ENCODE measurements at places on chromosomes 6 and 20.

- DNase-seq = no peak
These were observed 157.4 kb downstream of the EYA2 start for GRCh38 chr20:47051936-47052526.

DNA sequence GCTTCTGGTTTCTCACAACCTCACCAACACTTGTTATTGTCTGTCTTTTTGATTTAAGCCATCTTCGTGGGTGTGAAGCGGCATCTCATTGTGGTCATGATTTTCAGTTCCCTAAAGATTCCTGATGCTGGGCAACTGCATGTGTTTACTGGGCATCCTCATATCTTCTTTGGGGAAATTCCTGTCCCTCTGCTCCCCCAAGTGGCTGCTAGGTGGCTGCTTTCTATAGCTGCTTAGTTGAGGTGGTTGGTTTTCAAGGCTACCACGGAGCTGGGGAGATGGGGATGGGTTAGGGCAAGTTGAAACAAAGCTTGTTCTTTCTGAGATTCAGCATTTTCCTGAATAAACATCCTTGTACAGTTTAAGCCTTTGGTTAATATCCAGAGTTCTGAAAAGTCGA lies 403.9 kb upstream of the SULF2 start:
- DNase-seq = no peak

GRCh38 chr20:13494019-13494418 lies 144.7 kb downstream of the TASP1 start:
- DNase-seq = no peak

GRCh38 chr6:31614075-31614619 lies 887 bp upstream of the AIF1 start:
- no peak for DNase-seq

DNA sequence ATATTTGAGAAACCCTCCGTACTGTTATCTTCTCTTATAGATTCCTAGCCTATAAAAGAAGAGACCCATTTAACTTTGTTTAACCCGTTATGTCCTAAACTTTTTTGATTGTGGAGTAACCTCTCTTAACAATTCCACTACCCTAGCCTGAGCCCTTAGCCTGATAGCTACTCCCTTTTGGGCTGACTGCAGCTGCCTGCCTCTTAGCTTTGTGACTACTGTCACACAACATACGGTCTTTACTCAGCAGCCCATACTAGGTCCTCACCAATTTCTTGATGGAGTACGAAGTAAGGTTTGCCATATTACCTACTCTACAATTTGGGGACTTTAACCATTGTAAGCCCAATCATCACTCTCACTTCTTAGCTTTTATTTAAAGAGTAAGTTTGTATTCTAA lies 72.7 kb downstream of the QRSL1 start:
- no peak for DNase-seq

GRCh38 chr20:4459081-4459480 lies 262.6 kb upstream of the PRND start:
- DNase-seq = no peak

DNA sequence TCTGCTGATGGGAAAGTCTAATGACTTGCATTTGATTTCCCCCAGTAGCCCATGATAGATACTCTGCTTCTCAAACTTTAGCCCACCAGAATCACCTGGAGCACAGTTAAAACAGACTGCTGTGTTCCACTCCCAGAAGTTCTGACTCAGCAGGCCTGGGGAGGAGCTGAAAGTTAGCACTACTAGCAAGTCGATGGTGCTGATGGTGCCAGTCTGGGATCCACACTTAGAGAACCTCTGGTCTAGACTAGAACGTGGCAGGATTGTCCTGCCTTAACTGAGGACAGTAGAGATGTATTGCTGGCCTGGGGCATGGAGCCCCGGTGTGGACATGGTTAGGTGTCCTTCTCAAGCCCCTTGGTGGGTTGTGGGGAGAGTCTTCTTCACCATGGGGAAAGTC lies 8.7 kb downstream of the TOX2 start:
- DNase-seq = no peak

- DNase-seq = no peak
These were observed 87.7 kb upstream of the NOX3 start for GRCh38 chr6:155543166-155543847.

DNA sequence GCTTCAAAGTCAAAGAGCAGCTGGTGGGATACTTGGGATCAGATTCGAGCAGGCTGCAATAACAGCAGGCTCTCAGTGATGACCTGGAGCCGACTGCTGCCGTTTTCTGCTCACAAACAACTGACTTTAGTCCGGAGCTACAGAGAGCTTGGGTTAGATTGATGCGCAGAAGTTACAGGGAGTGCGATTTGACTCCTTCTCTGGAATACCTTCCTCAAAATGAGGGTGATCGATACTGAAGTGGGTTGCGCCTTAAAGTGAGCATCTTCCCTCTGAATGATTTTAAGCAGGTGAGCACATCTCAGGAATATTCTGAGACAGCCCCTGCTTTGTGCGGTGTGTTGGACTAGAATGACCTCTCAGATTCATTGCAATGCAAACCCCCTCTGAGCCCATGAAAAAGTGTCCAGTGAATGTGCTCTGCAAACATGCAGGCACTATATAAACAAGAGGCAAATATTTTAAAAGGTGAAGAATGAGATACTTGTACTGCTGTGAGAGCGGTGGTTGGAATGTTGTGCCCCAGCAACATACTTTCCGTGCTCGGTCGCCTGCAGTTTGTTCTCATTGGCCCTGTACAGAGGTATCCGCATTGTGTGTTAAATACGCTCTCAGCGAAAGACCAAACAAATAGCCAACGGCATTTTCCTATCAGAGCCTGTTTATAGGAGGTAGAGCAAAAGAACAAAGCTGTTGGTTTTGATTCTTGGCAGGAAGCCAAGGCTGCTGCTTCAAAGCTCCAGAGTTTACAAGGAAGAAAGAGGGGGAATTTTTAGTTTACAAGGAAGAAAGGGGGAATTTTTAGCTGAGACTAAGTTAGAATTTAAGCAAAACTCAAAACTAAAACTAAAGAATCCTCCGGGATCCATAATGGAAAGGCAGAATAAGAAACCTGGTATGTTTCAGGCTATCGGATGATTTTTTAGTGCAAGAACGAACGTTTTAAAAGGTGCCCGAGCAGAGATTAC lies 67.7 kb downstream of the PHACTR2 start:
- DNase-seq = no peak

All from stimulated activated CD8-positive, alpha-beta memory T cell treated with anti-CD3 and anti-CD28 coated beads, Interleukin-7, amount 100 ng/mL, for 4 hours (primary cell).